Ovary (tissue), 10 donors: ENCODE measurements at places on chromosomes 13 and 19.
A peak's percentile ranks its signal among the peaks of the same experiment; 100 is the strongest.

DNA sequence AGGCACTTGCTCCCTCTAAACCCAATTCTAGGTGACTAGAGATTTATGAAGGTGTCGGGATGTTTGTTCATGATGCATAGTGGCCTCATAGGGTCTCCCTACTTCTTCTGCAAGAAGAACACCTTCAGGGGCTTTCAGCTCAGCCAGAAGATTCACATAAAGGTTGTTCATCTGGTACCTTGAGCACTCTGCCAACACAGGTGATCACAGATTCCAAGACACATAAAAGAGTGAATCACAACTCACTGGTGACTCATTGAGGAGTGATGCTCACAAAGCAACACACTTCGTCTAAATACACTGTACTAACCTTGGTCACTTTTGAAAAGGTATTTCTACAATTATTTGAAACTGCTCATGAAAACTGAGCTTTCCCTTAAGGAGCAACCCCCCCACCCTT is 6.8 kb upstream of the ZNF324 start:
- DNase-seq = no peak

DNA sequence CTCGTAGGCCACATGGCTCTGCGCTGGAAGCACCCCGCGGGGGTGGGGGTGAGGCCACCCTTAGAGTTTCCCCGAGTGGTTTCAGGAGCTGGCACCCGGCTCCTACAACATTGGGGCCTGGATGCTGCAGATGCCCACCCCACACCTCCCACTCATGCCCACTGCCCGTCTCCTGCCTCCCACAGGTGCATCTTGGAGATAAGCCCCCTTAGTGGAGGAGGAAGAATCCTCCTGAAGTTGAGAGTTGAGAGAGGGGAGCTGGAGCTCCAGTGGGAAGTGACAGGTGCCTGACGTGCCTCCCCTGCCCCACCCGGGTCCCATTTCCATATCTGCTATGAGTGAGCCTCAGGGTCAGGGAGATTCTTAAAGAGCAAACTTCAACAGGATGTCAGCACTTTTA is 341.3 kb downstream of the TEX29 start:
- no peak for DNase-seq

- no peak for DNase-seq
Measured at GRCh38 chr19:15675560-15675959, 2.7 kb downstream of the CYP4F12 start.

GRCh38 chr19:42421591-42422031 is 5.6 kb downstream of the LIPE start:
- DNase-seq = peak; percentile 31
